ENCODE measurements at places on chromosomes 5 and 9. TPM values are rescaled to one million over a fixed set of nuclear protein-coding genes. Genes with fewer than 3 reads are reported as not detected.

- DNase-seq: no peak
These were observed 10.2 kb downstream of the ABL1 start for GRCh38 chr9:130845254-130845653.

GRCh38 chr5:37637165-37637845 is 202.5 kb downstream of the GDNF start:
- DNase-seq: no peak

DNA sequence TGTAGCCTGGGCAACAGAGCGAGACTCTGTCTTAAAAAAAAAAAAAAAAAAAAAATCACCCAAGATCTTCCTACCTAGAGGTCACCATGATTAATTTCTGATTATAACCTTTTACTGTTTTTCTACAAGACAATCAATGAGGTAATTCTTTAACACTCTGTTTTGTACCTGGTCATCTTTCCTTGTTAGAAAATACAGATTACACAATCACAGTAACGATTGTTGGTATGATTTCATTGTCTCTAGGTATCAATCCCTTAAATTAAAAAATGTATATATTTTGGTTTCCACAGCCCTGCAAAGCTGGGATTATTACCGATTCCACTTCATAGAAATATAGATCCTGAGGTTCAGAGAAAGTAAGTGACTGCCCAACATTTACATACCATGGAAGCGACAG is 8.3 kb upstream of the ATG10 start:
- DNase-seq: no peak

DNA sequence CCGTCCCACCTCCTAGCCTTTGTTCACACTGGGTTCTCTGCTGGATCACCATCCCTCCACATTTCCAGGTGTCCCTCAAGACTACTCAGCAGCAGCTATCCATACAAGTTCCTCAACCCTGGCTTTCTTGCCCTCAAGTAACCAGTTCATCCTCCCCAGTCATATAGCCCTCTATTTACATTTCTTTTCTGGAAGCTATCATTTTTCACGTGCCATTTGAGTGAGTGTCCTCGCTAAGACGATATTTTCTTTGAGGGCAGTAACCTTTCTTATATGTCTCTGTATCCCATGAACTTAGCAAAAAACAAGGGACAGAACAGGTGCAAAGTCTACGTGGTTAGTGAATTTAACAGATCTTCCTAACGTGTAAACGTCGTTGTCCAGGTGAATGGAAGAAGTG is 29.6 kb upstream of the KCNMB1 start:
- no peak for DNase-seq

- DNase-seq: no peak
These were observed 4.4 kb upstream of the BASP1 start for GRCh38 chr5:17212996-17213395.

GRCh38 chr5:81105261-81105877 is 127.8 kb upstream of the CKMT2 start:
- DNase-seq: no peak

- DNase-seq: no peak
These were observed 10.6 kb downstream of the C1QTNF2 start for GRCh38 chr5:160359816-160360215.

DNA sequence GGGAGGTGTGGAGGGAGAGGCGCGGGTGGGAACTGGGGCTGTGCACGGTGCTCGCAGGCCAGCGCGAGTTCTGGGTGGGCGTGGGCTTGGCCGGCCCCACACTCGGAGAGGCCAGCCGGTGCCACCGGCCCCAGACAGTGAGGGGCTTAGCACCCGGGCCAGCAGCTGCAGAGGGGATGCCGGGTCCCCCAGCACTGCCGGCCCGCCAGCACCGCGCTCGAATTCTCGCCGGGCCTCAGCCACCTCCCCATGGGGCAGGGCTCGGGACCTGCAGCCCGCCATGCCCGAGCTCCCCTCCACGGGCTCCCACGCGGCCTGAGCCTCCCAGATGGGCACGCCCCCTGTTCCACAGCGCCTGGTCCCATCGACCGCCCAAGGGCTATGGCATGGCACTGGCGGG is 104.6 kb downstream of the GLIS3 start:
- no peak for DNase-seq

DNA sequence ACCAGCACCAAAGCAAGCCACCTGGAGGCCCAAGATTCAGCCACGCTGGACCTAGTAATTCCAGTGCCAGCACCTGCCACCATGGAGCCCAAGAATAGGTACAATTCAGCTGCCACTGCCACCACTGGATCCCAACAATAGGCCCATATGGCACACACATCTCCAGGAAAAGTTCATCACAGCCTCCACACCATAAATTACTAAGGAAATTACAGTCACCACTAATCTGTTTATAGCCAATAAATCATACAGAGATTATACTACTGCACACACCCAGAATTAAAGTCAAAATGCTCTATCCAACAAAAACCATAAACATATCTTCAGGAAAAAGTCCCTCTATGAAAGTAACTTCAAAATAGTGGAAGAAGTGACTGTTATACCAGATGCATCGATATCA is 242.8 kb downstream of the SPATA31D1 start:
- DNase-seq: no peak

GRCh38 chr9:121275781-121276658 is 8.1 kb downstream of the GSN start:
- no peak for DNase-seq

- no peak for DNase-seq
These were observed 217.9 kb downstream of the EPB41L4A start for GRCh38 chr5:112201141-112201540.

DNA sequence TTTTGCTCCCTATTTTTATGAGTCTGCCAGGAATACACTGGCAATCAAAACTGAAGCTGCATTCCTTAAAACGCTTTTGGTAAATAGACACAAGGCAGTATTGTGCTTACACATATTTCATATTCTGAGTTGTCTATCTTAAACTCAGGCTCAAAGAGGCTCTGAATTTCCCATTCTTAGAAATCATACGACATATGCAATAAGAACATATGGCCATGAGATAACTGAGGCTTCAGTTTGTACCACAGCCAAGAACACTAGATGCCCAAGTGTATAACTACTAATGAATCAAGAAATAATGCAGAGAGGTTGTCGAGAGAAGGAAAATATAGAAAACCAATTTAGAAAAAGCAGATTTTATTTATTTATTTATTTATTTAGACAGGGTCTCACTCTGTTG is 357.4 kb downstream of the NDUFS4 start:
- DNase-seq: no peak

DNA sequence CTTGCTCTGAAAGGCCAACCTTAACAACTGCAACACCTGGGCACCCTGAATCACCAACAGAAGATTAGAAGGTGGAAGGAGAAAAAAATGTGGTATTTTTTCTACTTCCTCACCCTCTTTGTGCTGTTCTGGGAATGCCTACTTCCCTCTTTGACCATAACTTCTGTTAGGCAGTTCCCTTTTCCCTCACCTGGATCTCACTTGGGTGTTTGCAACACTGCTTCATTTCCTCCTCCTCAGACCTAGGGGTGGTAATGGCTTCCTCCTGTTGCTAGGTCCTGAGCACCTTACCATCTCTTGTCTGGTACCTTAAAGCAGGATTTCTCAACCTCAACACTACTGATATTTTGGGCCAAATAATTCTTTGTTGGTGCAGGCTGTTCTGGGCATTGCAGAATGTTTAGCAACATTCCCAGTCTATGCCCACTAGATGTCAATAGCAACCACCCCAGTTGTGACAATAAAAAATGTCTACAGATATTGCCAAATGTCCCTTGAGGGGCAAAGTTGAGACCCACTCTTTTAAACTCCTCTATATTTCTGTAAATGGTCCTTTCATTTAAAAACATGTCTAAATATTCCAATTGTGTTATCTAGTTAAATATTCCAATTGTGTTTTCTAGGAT is 300.0 kb upstream of the VLDLR start:
- no peak for DNase-seq

DNA sequence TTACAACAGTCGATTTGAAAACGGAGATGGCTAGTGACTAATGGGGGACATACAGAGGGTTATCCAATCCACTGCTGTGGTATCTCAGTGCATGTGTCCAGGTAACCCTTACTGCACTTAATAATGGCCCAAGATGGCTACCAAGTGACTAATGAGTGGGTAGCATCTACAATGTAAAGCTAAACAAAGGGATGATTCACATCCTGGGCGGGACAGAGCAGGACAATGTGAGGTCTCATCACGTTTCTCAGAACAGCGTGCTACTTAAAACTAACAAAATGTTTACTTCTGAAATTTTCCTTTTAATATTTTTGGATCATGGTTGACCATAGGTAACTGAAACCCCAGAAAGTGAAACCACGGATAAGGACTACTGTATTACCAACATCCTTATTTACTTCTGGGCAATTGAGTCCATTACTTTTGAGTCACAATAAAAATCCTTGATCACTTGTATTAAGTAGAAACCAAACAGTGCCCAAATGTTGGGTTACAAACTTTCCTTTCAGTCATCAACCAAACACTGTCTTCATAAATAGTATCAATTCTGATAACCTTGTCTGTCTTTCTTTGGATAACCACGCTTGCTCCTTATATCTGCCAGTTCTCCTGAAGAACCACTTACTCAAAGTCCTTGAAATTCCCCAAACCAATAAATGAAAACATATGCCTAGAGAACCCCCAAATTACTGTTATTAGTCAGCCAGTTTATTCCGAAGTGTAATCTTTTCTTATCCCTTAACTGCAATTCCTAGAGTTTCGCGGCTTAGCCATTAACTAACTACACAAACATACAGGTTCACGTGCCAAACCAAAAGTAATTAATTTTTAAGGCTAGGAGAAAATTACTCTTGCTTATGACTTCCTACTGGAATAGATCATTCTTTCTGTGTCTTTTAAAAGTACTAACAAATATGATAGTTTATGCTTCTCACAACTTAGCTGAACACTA is 59.7 kb downstream of the ELL2 start:
- no peak for DNase-seq

ECM2 gene
- total RNA-seq: not detected

MPDZ gene
- not detected for total RNA-seq

OBP2B gene
- not detected for total RNA-seq

CYFIP2 gene
- total RNA-seq: 14.9 TPM

DIRAS2 gene
- not detected for total RNA-seq

CTSL gene
- total RNA-seq: 6.4 TPM

CDC20B gene
- total RNA-seq: not detected

SOHLH1 gene
- total RNA-seq: not detected
